Heart left ventricle (tissue), 16 donors: ENCODE measurements at places on chromosomes 3 and 15. TPM values are rescaled to one million over a fixed set of nuclear protein-coding genes. Genes with fewer than 3 reads are reported as not detected.

Gene NR2E3
- 0.07 TPM for polyA plus RNA-seq

Gene RARRES1
- 3.6 TPM for polyA plus RNA-seq

Gene RAD54L2
- polyA plus RNA-seq, result 6.8 TPM

Gene NDN
- polyA plus RNA-seq, result 12.2 TPM

Gene CMSS1
- polyA plus RNA-seq, result 27.2 TPM

Gene PRRT3
- 0.44 TPM for polyA plus RNA-seq

Gene LRRC2
- polyA plus RNA-seq, result 20.7 TPM

Gene DPPA2
- polyA plus RNA-seq, result not detected

Gene GOLGA6L4
- 2.2 TPM for polyA plus RNA-seq

Gene CPLX3
- 0.06 TPM for polyA plus RNA-seq

Gene RAD51
- 0.15 TPM for polyA plus RNA-seq

Gene EOMES
- polyA plus RNA-seq, result 0.04 TPM

Gene IFT80
- 6.4 TPM for polyA plus RNA-seq

Gene EPM2AIP1
- polyA plus RNA-seq, result 10.8 TPM

Gene RTP3
- polyA plus RNA-seq, result not detected

Gene FAM3D
- 0.06 TPM for polyA plus RNA-seq

Gene CDHR4
- polyA plus RNA-seq, result not detected

Gene EPHB1
- polyA plus RNA-seq, result 0.49 TPM

Gene CYP8B1
- not detected for polyA plus RNA-seq

Gene RLBP1
- not detected for polyA plus RNA-seq

Gene TICRR
- not detected for polyA plus RNA-seq

Gene PTH1R
- polyA plus RNA-seq, result 23.4 TPM

Gene MST1R
- polyA plus RNA-seq, result 2.5 TPM

Gene IQCF6
- polyA plus RNA-seq, result not detected

Gene C3orf49
- polyA plus RNA-seq, result not detected

Gene HCLS1
- polyA plus RNA-seq, result 8.9 TPM

Gene NR2F2
- polyA plus RNA-seq, result 11.8 TPM

Gene ECE2
- not detected for polyA plus RNA-seq

Gene PIF1
- 0.40 TPM for polyA plus RNA-seq

Gene BDH1
- 91.9 TPM for polyA plus RNA-seq

Gene C2CD4B
- 1.3 TPM for polyA plus RNA-seq

Gene BCL2A1
- 1.2 TPM for polyA plus RNA-seq

Gene TGM5
- polyA plus RNA-seq, result not detected

Gene LYZL4
- not detected for polyA plus RNA-seq

Gene TEX55
- not detected for polyA plus RNA-seq

Gene TTC23
- polyA plus RNA-seq, result 8.9 TPM

Gene ALDH1A2
- 2.9 TPM for polyA plus RNA-seq

Gene SST
- polyA plus RNA-seq, result not detected

Gene GPR149
- not detected for polyA plus RNA-seq

Gene PLA2G4D
- not detected for polyA plus RNA-seq

Gene SMAD6
- polyA plus RNA-seq, result 19.0 TPM

Gene LNP1
- polyA plus RNA-seq, result 1.4 TPM

Gene SYNPR
- 0.12 TPM for polyA plus RNA-seq

Gene COLQ
- polyA plus RNA-seq, result 7.4 TPM

Gene COL7A1
- 18.5 TPM for polyA plus RNA-seq

Gene MUSTN1
- 31.0 TPM for polyA plus RNA-seq

Gene PIGZ
- polyA plus RNA-seq, result 2.3 TPM

Gene GOLGA8H
- polyA plus RNA-seq, result 0.57 TPM

Gene VEPH1
- not detected for polyA plus RNA-seq

Gene GPR87
- not detected for polyA plus RNA-seq

Gene C2CD4A
- polyA plus RNA-seq, result 0.04 TPM
